MV-4-11 (cell line): ENCODE measurements at places on chromosomes 4 and X.

DNA sequence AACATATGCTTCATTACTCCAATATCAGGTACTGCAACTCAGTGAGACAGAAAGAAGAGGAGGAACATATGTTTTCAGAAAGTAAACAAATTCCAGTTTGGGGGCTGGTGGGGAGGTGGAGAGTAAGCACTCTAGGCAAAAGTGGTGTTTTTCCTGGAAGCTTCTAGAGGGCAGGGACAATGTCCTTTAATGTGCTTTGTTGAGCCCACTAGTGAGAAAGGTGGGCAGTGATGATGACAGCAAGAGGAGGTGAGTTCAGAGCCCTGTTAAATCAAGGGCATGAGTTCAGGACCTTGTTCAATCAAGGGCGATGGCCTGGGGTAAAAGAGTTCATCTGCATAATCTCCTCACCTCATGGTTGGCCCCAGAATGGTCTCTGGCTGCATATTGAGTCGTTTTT lies 38.4 kb downstream of the GPC3 start:
- no peak for DNase-seq

DNA sequence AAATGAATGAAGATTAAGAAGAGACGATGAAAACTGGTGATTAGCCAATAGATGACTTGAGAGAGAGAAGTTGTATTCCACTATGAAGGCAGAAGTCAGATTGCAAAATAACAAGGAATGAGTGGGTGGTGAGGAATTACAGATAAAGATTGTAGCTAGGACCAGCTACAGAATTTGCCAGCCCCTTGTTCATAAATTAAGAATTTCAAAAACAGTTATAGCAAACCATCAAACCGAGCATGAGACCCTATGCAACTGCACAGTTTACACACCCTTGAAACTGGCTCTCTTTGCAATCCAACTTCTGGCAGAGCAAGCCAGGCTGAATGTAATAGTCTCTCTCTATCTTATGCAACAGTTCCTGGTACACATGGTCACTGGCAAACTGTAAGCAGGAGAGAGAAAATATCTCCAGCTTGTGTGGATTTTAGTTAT lies 35.2 kb downstream of the STAP1 start:
- peak; percentile 12 for DNase-seq

GRCh38 chr4:148852092-148852699 lies 410.0 kb upstream of the NR3C2 start:
- DNase-seq: no peak

GRCh38 chrX:107576841-107577240 lies 51.5 kb upstream of the PRPS1 start:
- no peak for DNase-seq

DNA sequence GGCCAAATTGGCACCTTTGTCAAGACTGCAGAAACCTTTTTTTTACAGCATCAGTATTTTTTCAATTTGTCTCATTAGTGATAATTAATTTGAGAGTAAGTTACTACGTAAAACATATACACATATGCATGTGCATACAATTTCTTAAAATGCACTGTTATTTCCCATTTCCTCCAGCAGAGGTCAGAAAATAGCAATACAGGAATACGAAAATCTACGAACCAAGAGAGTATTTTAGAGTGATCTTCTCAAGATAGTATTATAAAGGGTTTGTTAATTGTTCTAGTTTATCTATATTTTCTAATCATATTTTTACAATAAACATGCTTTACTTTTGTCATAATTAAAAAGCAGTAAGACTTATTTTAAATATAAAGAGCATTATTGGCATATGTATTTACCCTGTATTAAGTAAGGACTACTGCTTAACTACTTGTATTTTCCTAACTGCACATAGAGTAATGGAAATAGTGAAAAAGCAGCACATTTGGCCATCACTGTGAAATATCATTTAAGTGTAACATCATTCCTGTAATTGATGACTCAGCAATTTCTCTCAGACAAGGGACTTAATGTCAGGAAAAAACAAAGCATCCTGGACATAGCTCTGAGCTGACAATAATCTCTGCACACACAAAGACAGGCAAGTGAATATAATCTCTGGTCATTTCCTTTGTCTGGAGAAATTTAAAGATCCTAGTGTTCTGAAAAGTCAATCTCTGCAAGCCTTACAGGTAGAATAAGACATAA lies 45.6 kb downstream of the MAOB start:
- DNase-seq: peak; percentile 2

GRCh38 chrX:2690856-2691542 lies at the start of gene CD99:
Gene CD99 (plus strand): TSS chrX:2691295. CDS start chrX:2691361, 66 bp downstream.
- DNase-seq: no peak

- no peak for DNase-seq
Observed at GRCh38 chrX:35711281-35711680, 86.9 kb upstream of the MAGEB16 start.

GRCh38 chr4:4842476-4843441 lies 16.7 kb upstream of the MSX1 start:
- no peak for DNase-seq
